ENCODE measurements at places on chromosomes 1 and 21.

- DNase-seq, result peak; percentile 61
Observed at GRCh38 chr1:240575981-240576662, 35.8 kb downstream of the GREM2 start.

DNA sequence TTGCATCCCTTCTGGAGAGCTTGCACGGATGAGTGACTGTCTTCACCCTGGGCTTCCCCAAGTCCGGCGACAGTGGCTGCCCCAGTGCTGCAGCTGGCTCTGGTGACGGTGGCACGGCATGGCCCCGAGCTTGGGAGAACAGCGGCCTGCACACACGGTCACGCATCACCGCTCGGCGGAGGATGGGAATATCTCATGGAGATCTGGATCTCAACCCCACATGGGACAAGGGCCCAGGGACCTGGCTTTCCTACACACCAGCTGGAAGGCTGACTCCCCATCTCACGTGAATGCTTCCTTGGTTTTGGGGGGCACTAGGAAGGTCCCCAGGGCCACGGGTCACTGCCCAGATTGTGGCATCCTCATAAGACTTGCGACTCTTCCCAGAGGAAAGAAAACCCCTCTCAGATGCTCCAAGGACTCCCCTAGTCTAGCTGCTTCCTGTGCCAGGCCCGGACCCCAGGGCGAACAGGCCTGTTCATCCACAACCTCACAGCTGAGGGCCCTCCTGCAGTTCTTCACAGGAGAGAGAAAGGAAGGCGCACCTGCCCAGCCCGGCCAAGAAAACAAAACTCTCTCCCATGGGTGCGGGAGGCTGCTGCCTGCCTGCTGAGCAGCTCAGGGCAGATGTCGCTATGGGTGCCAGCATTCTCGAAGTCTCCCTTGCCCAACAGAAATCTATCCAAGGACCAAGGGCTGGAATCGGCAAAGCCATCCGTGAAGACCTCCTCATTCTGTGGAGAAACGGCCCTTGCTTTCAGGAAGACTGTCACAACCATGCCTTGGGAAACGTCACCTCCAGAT lies 9.9 kb downstream of the CFAP410 start:
- no peak for DNase-seq

DNA sequence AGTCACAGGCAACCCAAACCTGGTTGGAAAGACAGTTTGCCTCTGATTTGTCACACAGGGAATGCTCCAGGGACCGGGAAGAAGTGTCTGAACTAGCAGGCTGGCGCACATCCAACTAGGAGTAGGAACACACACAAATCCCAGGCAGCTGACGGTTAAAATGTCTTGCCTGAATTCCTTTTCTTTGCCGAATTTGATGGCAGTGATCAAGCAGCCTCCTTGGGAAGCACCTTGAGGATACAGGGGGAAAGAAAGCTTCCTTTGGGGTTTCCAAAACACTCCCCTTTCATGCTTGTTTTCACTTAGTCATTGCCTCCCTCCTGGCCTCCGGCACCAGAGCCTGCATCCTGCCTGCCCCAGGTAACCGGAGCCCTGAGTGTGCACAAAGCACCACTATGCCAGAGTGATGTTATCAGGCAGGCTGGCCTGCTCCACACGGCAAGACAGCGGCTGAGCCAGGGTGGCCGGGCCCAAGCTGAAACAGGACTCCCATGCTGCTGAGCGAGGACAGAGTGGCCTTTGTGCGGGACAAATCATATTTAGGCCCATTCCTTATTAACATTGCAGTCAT lies 193.8 kb downstream of the LMX1A start:
- no peak for DNase-seq

DNA sequence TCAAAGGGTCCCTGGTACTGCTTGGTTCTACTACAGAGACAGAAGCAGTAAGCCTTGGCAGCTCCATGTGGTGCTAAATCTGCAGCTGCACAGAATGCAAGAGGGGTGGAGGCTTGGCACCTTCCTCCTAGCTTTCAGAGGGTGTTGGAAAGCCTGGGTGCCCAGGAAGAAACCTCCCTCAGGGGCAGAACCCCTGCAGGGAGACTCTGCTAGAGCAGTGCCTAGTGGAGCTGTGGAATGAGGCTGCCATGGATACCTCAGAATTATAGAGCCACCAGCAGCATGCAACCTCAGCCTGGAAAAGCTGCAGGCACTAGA lies 76.2 kb upstream of the TLR5 start:
- DNase-seq, result no peak

DNA sequence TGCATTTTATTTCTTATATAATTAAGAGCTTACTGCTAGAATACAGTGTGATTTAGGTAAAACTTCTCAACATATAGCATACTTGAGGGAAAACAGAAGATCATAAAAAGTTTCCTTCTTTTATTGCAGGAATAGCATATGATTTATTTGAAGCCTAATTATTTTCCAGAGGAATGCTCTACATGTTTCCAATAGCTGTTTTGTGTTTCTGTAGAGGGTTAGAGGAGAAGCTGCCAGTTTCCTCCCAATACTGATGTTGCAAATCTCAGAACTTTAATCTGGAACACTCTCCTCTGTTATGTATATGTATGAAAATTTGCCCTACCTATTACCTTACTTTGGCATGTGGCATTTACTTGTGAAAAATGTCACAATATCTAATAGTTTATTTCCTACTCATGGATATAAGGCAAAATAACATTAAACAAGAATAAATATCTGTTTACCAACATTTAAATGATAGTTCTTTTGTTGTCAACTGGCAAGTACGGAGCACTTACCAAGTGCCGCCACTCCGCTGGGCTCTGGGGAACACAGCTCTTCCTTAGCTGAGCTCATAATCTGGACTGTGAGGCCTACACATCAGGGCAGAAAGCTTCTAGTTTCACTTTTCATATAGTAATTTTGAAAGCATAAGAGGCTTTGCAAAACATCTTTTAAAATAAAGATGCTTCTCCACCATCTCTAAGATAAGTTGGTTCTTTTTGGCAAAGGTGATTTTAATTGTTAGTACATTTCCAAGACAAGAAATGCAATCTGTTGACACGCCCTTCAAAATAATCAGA lies 239.8 kb upstream of the C1orf105 start:
- peak; percentile 58 for DNase-seq

DNA sequence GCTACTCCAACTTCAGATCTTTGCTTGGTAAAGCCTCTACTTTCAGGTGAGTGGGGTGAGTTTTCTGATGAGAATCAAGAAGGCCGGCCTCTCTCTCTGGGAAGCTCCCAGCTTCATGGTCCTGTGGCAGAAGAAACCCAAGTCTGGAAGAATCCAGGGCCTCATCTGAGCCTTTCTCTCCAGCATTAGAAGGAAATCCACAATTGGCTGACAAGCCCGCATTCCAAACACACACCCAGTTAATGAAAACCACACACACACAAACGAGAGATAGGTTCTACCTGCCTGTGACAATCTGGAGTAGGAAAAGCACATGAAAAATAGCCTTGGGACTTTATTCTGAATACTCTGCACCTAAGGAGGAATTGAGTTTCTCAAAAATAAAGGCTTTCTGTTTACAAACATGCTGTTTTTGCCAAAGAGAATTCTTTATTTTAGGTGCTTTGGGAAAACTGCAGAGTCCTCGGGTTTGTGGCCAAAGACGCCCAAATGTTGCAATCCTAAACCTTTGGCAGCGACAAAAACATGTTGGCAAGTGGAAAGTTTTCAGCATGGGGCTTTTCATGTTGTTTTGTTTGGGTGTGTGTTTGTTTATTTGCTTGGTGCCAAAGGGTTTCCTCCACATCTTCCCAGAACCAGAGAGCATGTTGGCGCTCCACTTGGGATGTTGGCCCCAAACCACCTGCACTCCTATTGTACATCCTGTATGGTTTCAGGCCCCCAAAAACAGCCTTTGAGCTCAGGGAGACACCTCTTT lies 216.2 kb downstream of the SETD4 start:
- no peak for DNase-seq

DNA sequence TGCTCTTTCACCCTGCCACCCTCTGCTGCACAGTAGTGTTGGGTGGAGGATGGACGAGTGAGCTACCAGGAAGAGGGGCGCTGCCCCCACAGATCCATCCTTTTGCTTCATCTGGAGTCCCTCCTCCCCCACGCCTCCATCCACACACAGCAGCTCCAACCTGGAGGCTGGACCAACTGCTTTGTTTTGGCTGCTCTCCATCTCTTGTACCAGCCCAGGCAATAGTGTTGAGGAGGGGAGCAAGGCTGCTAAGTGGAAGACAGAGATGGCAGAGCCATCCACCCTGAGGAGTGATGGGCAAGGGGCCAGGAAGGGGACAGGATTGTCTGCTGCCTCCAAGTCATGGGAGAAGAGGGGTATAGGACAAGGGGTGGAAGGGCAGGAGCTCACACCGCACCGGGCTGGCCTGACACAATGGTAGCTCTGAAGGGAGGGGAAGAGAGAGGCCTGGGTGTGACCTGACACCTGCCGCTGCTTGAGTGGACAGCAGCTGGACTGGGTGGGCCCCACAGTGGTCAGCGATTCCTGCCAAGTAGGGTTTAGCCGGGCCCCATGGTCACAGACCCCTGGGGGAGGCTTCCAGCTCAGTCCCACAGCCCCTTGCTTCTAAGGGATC lies 8.5 kb downstream of the CHRNB2 start:
- no peak for DNase-seq

- DNase-seq, result no peak
Observed at GRCh38 chr1:156748670-156749418, 2.6 kb downstream of the HDGF start.

- peak; percentile 12 for DNase-seq
Observed at GRCh38 chr1:41361495-41362356, 492 bp downstream of the FOXO6 start.

DNA sequence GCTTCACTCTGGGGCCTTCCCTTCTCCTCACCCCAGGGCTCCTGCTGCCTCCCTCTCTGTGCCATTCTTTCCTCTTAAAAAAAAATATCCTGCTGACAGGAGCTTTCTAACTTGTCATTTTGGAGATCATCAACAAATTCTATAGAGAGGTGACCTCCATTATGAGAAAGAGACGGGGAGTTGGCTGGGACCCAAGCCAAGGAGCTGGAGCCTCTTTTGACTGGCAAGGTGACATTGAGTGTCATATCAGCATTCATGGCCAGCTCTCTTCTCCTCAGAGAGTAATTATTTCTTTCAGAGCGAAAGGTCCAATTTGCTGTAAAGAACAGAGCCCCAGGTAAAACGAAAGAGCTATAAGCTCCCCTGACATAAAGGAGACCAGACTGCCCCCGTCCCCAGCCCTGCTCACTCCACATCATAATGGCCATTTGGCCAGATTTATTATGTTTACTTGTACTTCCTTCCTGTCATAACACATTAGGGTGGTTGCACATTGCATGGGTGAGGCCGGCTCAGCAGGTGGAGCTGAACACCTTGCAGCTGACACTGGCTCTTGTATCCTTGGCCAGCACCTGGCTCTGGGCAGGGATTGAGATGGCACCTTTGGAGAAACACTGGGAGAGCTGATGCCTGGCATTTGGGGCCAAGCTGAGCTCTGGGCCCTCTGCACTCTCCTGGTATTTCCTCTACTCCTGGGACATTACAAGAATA lies 404.0 kb upstream of the VAMP3 start:
- DNase-seq, result no peak

GRCh38 chr1:214364386-214364785 lies 83.4 kb downstream of the SMYD2 start:
- DNase-seq, result no peak

DNA sequence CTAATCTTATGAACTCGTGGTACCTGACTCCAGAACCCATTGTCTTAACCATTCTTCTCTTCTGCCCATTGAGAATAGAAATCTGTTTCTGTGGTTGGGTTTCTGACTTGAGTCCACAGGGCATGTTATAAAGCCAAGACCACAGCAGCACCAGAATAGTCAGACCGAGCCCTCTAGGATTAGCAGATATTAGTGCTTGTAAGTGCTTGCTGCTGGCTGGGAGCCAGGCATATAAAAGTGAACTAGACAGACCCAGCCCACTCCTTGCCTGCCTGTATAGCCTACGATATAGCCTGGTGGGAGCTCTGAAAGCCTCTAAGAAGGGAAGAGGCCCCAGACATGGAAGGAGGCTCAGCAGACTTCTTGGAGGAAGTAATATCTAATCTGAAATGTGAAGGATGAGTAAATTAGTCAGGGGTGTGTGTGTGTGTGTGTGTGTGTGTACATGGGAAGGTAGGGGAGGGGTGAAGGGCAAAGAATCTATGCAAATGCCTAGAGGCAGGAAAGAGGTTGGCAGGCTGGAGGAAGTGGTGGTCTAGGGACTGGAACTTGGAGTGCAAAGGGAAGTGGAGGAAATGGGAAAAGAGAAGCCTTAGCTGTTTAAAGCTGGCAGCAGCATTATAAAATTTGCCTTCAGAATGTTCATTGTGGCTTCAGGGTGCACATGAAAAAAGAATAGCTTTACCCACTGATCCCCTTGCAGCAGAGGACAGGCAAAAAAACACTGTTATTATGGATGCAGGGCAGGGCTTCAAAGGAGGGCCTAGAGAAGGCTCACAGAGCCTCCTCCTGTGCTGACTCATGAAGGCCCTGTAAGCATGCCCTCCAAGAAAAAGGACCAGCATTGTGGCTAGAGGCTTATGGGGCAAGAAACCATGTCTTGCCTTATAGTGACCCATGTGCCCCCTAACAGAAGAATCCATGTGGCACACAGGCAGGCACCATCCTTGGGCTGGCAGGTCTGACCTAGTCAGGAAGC lies 169.2 kb downstream of the LMX1A start:
- DNase-seq, result no peak

- DNase-seq, result no peak
Observed at GRCh38 chr1:93751377-93752250, 70.0 kb upstream of the BCAR3 start.

DNA sequence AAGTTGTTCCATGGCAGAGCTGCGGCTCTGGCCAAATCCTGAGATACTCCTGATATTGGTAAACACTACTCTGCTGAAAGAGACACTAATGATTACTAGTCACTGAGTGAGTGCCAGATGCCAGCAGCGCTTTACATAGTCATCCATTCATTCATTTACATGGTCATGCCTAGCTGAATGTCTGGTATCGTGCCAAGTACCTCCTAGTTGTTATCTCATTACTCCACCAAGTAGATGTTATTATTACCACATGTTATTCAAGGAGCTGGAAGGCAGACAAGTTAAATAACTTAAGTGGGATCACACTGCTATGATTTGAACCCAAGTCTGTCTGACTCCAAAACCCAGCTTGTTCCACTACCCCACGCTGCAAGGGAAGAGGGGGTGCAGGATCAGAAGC lies 4.7 kb downstream of the OLFML2B start:
- no peak for DNase-seq

DNA sequence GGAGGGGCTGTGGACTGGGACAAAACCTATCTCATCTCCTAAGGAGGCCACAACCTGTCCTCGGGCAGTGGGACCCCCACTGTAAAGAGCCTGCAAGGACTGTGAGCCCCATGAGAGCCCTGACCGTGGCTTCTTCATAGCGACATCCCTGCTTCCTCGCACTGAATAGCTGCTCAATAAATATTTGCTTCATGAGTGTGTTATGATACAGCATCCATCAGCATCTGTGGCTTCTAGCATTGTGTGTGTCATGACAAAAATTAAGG lies 40.5 kb upstream of the CSF3R start:
- DNase-seq, result no peak
